Astrocyte of the cerebellum (primary cell): ENCODE measurements at places on chromosomes 1 and 21.

- DNase-seq, result no peak
These were observed 5.1 kb downstream of the CD1D start for GRCh38 chr1:158185770-158186169.

- DNase-seq, result no peak
These were observed 11.6 kb downstream of the UROD start for GRCh38 chr1:45023663-45024062.

DNA sequence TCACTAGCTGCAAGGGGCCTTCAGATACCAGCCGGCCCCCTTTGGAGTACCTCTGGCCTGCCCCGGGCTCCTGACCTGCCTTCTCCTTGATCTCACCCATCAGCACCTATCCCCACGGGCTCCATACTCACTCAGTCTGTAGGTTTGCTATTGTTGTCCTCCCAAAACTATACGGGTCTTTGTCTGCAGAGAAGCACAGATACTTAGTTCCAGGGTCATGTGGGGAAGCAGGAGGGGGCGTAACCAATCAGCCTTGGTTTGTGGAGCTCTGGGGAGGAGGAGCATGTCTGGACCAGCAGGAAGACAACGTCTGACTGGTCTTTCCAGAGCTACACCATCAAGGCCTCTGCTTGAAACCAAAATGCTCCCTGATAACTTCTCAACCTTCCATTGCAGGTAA, 15.2 kb downstream of the TMEM63A start:
- DNase-seq, result no peak

DNA sequence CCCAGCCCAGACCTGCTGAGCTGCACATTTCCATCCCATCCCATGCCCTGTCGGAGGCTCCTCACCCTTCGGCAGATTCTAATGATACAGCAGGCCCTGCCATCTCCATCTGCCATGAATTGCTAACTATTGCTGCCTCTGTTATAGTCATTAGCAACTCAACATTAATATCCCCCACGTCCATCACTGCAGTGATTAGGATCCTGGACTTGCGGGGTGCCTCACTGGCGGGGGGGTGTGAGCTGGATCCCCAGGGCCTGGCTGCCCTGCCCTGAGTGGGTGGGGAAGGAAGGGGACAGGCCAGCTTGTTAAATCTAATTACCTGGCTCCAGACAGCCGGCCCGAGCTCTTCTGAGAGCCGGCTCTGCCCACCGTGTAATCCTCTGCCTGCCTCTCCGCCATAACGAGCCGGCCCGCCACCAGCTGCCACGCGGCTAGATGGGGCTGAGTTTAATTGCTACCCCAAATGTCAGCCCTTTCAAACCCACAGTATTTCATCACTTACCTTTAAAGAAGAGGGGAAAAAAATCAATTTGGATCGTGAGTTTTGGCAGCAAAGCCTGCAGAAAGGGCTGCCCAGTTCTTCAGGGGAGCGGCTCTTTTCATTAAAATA, 227.3 kb upstream of the CSF3R start:
- DNase-seq, result no peak

- no peak for DNase-seq
These were observed 55.8 kb upstream of the LDLRAP1 start for GRCh38 chr1:25487628-25488027.

DNA sequence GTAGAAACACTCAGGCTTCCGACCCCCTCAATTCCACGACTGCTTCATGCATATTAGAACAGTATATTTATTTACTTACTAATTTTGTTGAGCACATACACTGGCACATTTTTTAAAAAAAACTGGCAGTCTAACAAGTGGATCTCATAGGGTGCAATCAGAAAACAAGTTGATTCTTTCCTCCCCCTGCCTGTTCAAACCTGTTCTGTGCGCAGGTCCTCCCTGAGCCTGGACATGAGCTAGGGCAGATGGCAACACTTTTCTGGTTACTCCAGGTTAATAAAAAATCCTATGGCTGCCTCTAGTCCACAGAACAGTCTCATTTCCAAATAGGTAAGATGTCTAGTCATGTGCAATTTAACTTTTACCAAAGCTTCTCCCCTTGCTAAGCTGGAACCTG, 18.6 kb downstream of the HSD11B1 start:
- DNase-seq, result no peak

GRCh38 chr21:35530766-35531165, 481.7 kb upstream of the RUNX1 start:
- DNase-seq, result no peak

DNA sequence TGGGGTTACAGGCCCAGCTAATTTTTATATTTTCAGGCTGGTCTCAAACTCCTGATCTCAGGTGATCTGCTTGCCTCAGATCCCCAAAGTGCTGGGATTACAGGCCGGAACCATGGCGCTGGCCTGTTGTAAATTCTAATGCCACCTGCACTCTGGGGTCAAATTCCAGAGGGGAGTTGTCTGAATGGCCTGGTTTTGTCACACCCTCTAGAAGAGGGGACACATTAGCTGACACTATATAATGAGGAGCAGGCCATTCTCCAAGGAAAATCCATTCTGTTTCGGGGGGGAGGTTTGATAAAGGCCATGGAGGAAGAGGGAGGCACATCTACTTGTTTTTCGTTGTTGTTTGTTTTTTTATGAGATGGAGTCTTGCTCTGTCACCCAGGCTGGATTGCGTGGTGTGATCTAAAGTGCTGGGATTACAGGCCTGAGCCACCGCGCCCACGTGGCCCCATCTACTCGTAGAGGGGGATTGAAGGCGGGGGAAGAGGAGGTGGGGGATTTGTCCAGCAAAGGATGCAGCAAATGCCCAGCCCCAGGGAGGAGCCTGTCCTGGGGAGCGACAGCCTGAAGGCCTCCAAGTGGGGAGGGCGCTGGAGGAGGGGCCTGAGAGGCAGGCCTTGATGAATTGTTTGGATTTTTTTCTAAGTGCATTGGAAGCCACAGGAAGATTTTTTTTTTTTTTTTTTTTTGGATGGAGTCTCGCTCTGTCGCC, 78.4 kb upstream of the SLC45A1 start:
- DNase-seq, result no peak

DNA sequence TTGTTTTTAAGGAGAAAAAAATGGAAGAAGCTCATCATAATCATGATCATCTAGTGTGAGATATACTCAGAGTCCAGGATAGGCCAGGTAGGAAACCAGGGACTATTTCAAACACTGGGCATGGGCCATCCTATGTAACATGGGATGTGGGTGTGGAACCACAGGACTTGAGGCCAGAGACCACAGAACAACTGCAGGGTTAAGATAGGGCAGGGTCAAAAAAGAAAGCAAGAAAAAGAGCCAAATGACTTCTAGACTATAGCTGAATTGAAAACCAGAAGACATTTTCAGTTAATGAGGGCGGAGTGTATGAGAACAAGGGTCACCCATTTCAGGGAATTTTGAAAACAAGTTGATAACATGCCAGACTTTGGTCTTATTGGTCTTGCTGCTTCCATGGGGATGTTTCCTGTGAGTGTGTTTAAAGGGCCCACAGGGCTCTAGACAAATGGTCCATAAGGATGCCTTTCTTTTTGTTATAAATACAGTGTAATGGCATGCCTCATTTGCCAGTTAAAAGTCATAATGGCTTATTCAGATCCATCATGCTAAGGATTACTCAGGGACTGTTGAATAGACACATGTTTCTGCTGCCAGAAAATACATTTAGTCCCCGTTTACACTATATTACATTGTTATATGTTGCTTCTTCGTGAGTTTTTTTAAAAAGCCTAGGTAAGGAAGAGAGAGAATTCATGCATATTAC, 182.0 kb upstream of the C21orf91 start:
- no peak for DNase-seq

DNA sequence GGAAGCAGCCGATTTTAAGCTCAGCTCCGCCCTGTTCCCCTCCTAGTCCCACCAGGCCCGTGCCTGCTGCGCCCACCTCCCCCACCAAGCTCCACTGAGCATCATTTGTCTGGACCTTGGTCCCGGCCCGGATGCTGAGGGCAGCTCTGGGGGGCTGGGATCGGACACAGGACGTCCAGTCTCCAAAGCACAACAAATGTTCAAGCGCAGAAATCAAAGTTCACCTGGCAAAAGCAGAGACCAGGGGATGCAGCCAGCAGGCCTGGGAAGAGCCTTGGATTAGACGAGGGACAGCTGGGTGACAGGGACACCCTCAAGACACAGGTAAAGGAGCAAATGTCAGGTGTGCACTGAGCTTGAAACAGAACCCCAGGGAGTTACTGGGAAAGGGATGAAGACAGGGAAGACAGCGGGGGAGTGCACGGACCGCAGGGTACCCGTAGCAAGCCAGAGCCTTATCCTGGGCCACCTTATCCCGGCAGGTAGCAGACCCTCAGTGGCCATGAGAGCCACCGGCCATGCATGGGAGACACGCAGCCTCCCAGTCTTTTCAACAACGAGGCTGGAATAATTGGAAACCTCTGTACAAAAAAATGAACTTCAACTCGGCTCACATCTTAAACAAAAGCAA, 22.2 kb upstream of the TMEM52 start:
- no peak for DNase-seq

- DNase-seq, result no peak
These were observed 38.1 kb upstream of the LBR start for GRCh38 chr1:225465793-225466517.

- no peak for DNase-seq
These were observed 4.0 kb upstream of the EXTL1 start for GRCh38 chr1:26017606-26018005.

GRCh38 chr1:118246646-118247045, 61.6 kb upstream of the SPAG17 start:
- DNase-seq, result no peak

DNA sequence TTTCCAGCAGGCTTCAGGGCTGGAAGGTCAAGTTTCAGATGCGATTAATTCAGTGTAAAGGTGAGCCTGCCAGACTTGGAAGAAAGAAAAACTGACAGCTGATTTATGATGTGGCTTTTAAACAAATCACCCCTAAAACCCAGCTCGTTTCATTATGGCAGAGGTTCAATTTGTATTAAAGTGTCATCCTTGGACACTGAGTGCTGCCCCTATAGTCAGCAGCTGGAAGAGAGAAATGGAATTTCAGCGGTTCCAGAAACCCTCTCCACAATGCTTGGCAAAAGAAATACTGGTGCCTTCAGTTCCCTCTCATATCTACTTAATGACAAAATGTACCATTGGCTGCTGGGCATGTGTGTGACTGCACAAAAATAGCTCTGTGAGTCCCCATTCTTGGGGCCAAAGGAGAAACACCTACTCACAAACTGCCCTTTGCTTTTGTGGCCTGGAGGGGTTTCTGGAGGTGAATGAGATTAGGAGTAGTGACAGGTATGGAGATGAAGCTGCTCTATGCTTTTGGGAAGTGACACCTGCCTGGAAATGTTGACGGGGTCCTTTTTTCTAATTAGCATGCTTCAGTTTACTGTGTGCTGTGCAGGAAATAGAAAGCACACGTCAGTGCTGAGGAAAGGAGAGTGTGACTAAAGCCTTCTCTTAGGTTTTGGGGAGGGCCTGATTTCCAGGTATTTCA, 95.1 kb upstream of the TSPAN2 start:
- no peak for DNase-seq

DNA sequence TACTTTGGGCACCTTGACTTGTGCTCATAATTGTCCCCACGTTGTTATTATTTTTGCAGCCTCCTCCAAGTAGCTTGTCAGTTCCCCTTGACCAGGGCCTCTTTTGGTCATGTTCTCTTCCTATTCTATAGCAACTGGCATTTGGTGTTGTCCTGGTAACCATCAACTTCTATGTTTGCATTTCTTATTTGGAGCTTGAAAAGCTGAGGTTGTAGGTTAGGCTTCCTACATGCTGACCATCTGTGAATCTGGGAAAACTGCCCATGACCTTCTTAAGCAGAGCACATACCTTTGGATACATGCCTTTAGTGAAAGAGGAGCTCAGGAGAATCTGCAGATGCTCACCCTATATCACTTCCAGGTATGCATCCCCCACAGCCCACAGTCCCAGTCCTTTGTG, 160.8 kb downstream of the HHAT start:
- DNase-seq, result peak; percentile 18

GRCh38 chr1:32247983-32248889, 1.2 kb downstream of the FAM167B start:
- peak; percentile 12 for DNase-seq
